ENCODE measurements at places on chromosomes 3 and 15. TPM values are rescaled to one million over a fixed set of nuclear protein-coding genes. Genes with fewer than 3 reads are reported as not detected.

Gene GCNT3
- 179 TPM for total RNA-seq

Gene DNAH1
- total RNA-seq = 0.85 TPM

Gene FANCD2OS
- not detected for total RNA-seq

Gene MCF2L2
- total RNA-seq = 0.15 TPM

Gene UPK1B
- 12.8 TPM for total RNA-seq

Gene HDC
- not detected for total RNA-seq

Gene TEX9
- total RNA-seq = 4.1 TPM

Gene SLC30A4
- total RNA-seq = 1.7 TPM

Gene MCTP2
- total RNA-seq = not detected

Gene SCAANT1
- total RNA-seq = not detected

Gene RTP4
- total RNA-seq = not detected

Gene TMEM212
- total RNA-seq = not detected

Gene PARP14
- 11.0 TPM for total RNA-seq

Gene CPN2
- total RNA-seq = not detected

Gene MCCC1
- 8.3 TPM for total RNA-seq

Gene ACOX2
- total RNA-seq = 10.8 TPM

Gene COMMD2
- total RNA-seq = 31.7 TPM

Gene SCG3
- total RNA-seq = 0.20 TPM

Gene GOLGA8R
- 0.29 TPM for total RNA-seq

Gene TMOD3
- 59.3 TPM for total RNA-seq

Gene USP50
- not detected for total RNA-seq

Gene OXTR
- 11.7 TPM for total RNA-seq

Gene MYO9A
- 10.4 TPM for total RNA-seq

Gene KNG1
- not detected for total RNA-seq

Gene MINAR1
- total RNA-seq = 0.71 TPM

Gene NMNAT3
- total RNA-seq = 1.2 TPM

Gene CFAP44
- total RNA-seq = 2.6 TPM

Gene SNTN
- total RNA-seq = not detected

Gene SEC22C
- total RNA-seq = 28.5 TPM

Gene IL17RD
- total RNA-seq = 1.1 TPM

Gene DLL4
- total RNA-seq = 0.51 TPM

Gene WDR93
- total RNA-seq = 0.20 TPM

Gene SUCNR1
- 0.16 TPM for total RNA-seq

Gene CCDC80
- 50.9 TPM for total RNA-seq

Gene AHSG
- not detected for total RNA-seq

Gene SLC12A8
- total RNA-seq = 1.3 TPM

Gene TXNRD3
- 7.9 TPM for total RNA-seq

Gene ZMYND10
- 1.2 TPM for total RNA-seq

Gene SPSB4
- total RNA-seq = 0.13 TPM

Gene CNBP
- 333 TPM for total RNA-seq

Gene TNFSF10
- total RNA-seq = 0.10 TPM

Gene MUC4
- not detected for total RNA-seq

Gene ATP13A5
- not detected for total RNA-seq

Data from A549 treated with DMSO at 1 μM for 4 hours (cell line).